DMS79 treated with DMSO at 0.1 percent for 48 hours (cell line): ENCODE measurements at places on chromosomes 2 and 18.

GRCh38 chr2:29010946-29011345 is 29.8 kb downstream of the TOGARAM2 start:
- no peak for DNase-seq

- no peak for DNase-seq
Observed at GRCh38 chr2:116716444-116716843, 1098.0 kb upstream of the DDX18 start.

DNA sequence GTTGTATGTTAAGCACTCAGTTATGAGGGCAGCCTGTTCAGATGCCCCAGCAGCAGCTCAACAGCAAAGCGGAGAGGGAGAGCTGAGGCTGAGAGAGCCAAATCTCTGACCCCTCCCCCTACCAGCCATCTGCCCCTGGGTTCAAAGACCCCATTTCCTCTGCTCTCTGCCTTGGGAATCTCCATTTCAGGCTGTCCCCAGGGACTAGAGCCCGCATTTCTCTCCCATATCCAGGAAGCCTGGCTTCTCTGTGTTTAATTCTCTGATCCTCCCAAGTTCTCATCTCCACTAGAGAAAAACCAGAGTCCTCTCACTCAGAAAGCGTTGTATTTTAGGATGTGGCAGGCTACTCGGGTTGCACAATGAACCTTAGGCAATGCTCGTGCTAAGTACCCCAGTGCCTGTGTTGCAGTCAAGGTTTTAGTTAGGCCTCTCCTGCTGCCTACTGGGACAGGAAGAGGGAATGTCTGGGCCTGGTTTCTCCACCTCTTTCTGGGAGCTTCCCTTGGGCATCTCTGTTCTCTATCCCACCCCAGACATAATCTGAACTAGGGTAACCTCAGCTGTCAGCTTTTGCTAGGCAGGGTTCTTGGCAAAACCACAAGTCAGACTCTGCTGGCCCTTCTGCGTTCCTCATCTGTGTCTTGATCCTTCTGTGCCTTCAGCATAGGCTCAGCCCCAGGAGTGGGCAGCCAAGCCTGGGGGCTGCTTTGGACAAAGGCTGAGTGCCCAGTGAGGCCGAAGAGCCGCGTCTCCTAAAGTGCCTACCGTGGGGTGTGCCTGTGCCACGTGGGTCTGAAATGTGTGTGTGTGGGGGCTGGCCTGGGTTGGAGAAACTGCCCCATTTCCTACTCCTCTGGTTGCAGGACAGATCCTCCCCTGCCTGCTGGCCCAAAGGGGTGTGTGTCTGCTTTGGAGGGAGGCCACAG is 96.8 kb downstream of the STPG4 start:
- no peak for DNase-seq

DNA sequence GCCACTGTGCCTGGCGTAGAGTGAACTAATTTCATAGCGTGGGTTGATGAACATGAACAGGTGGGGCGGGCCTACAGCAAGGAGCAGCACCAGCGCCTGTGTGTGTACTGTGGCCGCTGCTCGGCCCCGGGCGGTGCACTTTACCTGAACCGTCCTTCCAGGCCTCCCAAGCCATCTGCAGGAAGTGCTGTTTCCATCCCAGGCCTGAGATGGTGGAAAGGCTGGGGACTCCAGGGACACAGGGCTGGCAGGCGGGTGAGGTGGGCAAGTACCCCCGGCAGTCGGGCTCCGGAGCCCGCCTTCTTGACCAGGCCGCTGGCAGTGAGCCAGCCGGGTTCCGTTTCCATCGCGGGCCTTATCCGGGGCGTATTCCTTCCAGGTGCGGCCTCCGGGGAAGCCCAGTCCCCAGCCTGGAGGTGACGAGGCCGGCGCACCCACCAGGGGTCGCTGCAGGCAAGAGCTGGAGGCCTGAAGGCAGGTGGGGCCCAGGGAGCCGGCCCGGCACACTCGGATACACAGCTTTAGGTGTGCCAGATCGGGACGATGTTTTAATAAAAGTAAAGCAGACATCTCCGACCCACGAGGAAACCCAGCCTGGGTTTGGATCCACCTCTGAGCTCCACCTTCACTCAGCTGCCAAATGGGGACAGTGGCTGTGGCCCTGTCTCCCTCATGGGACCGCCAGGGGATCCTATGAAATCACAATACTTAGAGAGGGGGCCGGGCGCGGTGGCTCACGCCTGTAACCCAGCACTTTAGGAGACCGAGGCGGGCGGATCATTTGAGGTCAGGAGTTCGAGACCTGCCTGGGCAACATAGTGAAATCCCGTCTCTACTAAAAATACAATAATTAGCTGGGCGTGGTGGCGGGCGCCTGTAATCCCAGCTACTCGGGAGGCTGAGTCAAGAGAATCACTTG is 22.7 kb upstream of the PDIA6 start:
- DNase-seq: no peak

- no peak for DNase-seq
Observed at GRCh38 chr2:152571048-152571766, 146.1 kb downstream of the PRPF40A start.

GRCh38 chr18:75219745-75220375 is 9.3 kb downstream of the TSHZ1 start:
- no peak for DNase-seq

DNA sequence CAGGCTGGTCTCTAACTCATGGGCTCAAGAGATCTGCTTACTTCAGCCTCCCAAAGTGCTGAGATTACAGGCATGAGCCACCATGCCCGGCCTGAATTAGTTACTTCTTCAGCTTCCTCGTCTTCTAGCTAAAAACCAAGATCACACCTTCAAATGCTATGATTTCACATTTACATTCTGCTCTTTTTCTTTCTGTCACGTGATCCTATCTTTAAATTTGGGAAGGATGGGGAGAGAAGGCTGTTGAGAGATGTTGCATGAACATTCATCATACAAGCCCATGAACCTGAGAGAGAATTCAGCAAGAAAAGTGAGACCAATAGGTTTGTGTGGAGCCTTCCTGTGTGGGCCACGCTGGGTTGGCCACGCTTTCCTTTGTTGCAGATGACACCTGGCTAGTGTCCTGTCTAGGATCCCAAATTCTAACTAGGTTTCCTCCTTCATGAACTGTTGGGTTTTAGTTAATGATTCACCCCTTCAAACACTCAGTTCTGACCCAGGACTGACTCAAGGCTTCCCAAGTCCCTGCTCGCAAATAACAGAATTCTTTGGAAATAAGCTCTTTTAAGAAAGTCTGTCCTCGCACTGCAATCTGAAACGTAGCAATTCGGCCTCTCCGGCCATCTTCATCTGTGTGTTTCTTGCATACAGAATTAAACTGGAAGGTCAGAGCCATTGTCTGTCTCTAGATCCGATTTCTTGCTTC is 57.3 kb upstream of the CREB1 start:
- DNase-seq: no peak

- no peak for DNase-seq
Observed at GRCh38 chr2:55922291-55922907, 1.2 kb downstream of the EFEMP1 start.

- DNase-seq: no peak
Observed at GRCh38 chr18:2910261-2910660, 63.5 kb downstream of the EMILIN2 start.

DNA sequence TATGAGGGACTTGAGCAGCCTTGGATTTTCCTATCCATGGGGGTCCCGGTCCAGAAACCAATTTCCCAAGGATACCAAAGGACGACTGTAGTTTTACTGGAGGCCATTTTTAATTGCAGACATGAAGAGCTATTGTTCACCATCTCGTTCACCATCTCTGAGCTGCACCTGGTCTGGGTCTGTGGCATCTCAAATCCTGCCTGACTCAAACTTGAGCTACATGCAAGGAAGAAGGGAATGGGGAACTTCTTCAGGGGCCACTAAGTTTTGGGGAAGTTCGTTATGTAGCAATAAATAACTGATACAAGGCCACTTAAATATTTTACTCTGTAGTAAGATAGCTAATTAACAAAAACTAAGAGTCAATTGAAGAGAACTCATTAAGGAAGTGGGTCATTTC is 2.1 kb upstream of the SMCHD1 start:
- no peak for DNase-seq

DNA sequence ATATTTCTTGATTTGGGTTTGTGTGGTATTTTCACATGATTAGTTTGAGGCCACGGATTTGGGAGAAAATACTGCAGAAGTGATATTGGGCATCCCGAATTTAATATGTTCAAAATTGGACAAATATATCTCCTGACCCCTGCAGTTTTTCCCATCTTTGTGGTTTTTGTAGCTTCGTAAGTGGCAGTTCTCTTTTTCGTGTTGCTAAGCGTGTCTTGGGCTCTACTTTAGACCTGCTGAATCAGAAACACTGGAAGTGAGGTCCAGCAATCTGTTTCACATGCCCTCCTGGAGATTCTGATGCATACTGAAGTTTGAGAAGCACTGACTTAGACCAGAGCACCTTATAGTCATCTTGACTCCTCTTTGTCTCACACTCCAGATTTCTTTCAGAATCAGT is 98.3 kb downstream of the EPB41L5 start:
- DNase-seq: no peak

GRCh38 chr2:218435003-218435982 is 16.4 kb downstream of the VIL1 start:
- no peak for DNase-seq

DNA sequence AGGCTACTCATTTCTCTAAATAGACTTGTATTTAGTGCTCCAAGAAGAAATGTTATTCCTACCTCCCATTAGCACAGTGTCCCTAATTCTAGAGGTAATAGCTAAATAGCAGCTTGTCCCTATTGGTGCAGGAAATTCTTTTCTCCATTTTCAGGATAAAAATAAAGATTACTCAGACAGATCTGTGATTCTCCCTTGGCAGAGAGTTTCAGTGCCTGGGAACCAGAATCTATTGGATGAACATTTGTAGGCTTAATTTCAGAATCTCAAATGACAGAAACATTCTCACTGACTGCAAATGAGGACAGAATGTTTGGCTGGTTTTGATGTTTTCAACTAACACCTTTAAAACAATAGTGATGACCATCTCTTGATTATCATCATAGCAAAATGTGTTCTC is 33.3 kb upstream of the LGALSL start:
- DNase-seq: no peak

DNA sequence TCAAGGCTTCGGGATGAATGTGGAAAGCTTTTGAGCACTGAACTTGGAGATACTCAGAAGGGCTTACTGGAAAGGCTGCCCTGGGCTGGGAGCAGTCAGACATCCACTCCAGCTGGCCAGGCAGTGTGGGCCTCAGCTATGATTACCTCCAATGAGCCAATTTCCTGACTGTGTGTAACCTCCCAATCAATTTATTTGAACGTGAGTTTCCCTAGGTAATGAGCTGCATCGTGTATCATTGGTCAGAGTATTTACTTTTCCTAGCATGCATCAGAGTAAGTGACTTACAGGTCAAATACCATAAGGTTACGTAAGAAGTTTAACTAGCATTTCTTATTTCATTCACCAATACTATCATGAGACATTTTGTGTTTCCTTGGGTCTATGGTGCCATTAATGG is 11.0 kb upstream of the CTAGE1 start:
- no peak for DNase-seq

- DNase-seq: no peak
Observed at GRCh38 chr18:79944746-79945117, 6.7 kb downstream of the SLC66A2 start.

- DNase-seq: no peak
Observed at GRCh38 chr18:2657788-2658458, 2.4 kb downstream of the SMCHD1 start.

DNA sequence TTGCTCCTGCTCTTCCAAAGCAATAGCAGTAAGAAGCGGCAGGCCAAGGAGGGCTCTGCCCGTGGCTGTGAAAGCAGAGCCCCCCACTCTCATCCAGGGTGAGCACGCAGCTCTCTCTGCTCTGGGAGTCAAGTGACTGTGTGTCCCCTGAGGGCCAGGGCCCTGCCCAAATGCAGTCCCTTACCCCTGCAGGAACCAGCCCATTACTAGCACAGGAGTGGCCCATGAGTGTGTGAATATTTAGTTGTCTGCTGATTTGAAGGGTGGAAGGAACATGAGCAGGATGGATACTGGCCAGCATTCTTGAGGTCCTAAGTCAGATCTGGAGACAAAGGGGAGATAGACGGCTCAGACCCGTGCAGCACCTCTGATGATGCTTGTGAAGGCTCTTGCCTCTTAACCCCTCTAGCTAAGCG is 69.7 kb upstream of the FOSL2 start:
- DNase-seq: no peak

- DNase-seq: no peak
Observed at GRCh38 chr2:118496870-118497611, 350.4 kb downstream of the EN1 start.

DNA sequence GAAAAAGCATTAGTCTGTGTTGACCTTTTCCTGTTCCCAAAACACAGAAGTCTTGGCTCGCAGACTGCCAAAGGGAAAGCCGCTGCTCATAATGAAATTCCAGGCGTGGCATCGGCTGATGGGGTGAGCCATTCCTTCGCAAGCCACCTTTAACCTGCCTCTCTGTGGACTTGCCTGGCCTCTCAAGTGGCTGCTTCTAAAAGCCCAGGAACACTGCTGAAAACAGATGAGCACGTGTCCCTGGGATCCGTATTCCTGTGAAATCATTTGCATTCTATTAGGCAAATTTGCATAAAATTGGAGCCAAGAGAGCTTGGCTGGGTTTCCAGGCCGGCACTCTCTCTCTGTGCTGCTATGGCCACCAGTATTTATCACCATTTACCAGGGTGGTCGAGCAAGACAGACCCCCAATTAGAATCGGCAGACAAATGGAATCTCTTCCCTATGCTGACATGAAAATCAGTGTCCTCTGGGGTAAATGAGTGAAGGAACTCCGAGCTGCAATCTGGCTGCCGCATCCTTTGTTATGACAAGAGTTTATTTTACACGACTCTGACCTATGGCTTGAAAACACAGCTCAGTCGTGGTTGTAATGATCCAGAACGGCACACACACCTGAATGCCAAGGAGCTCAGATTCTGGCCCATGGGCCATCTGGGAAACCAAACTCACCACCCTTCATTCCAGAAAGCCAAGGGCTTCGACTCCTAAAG is 21.7 kb downstream of the BCL2 start:
- DNase-seq: no peak

DNA sequence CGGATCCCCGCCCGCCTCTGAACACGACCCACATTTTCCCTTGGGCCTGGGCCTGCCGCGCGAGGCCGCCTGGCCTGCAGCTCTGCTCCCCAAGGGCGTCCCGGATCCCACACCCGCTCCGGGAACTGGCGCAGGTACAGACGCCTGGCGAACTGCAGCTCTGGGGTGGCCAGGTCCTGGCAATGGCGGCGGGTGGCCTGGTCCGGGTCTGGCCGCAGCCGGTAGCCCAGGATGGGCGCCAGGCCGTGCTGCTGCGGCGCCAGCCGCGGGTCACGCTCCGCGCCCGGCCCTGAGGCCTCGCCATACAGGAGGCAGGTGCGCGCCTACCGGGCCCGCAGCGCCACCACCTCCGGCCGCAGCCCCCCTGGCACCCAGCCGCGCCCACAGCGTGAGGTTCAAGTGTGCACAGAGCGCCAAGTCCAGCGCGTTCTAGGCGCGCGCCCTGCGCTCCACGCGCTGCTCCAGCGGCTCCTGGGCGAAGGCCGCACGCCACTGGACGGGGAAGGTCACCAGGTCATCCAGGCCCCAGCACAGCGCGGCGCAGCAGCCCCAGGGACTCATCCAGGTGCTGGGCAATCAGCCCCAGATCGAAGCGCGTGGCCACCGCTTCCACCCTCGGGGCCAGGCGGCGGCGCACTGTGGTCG is 9.5 kb downstream of the AQP12A start:
- DNase-seq: no peak

- no peak for DNase-seq
Observed at GRCh38 chr2:240632306-240632721, 7.0 kb downstream of the GPR35 start.

- no peak for DNase-seq
Observed at GRCh38 chr2:160270571-160271113, 70.6 kb upstream of the ITGB6 start.
